Suppressor macrophage treated with lipopolysaccharide for 1 hour (primary cell): ENCODE measurements at places on chromosomes 5 and 9.

GRCh38 chr5:6773342-6774035 lies 60.3 kb downstream of the TENT4A start:
- DNase-seq = no peak

GRCh38 chr9:101132801-101133200 lies 104.3 kb downstream of the PLPPR1 start:
- DNase-seq = no peak

GRCh38 chr9:107807183-107807582 lies 317.6 kb upstream of the KLF4 start:
- DNase-seq = peak; percentile 41

- DNase-seq = no peak
Observed at GRCh38 chr5:142669477-142669876, 16.4 kb downstream of the FGF1 start.

DNA sequence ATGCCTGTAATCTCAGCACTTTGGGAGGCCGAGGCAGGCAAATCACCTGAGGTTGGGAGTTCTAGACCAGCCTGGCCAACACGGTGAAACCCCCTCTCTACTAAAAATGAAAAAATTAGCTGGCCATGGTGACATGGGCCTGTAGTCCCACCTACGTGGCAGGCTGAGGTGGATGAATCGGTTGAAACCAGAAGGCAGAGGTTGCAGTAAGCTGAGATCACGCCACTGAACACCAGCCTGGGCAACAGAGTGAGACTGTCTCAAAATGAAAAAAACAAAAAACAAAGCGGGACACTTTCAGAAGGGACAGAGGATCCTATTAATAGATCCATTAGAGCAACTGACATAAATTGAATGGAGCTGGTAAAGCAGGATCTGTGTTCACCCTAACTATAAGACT lies 89.6 kb upstream of the SGCD start:
- DNase-seq = no peak

DNA sequence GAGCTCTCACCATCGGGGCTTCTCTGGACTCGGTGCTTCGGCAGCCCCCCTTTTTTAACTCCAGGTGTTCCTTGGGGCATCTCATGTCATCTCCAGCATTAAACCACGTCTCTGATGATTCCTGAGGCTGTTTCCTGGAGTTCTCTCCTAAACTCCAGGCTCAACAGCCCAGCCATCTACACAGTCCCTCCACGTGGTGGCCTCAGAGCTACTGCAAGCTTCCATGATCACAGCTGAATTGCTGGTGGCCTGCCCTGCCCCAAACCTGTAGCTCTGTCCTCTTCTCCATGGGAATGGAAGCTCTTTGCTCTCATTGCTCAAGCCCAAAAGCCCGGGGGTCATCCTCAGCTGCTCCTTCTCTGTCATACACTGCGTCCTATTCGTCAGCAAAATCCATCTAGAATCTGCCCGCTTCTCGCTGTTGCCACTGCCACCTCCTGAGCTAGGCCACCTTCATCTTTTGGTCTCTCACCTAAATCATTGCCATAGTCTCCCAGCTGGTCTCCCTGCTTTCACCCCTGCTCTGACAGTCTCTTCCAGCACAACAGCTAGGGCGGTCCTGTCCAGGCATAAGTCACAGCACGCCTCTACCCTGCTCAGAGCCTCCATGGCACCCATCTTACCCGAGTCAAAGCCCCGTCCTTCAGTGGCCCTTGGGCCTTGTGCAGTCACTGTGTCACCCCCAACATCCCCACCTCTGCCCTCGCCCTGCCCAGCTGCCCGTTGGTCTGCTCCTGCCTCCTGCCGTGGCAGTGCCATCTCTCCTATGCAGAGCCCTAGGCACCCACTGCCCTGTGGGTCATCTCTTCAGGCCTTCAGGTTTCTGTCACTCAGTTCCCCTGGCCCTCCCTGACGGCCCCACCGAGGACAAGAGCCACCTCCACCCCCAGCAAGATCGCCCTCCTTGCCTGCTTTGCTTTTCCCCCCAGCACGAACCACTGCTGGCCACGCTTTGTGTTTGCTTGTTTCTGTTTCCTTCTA lies 6.4 kb downstream of the B4GALT7 start:
- DNase-seq = no peak

DNA sequence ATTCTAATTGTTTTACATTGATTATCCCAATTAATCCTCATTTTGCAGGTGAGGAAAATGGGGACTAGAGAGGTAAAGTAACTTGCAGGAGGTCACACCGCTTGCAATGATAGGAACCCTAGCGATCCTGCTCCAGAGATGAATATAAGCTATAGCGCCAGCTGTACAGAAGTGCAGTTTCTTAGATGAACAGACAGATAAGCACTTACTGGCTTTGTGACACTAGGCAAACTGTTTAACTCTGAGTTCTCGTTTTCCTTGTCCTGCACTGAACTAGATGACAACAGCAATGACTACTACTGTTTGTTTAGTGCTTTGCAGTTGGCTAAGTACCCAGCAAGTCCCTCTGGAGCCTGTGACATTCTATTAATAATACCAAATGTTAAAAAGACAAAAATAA lies 11.1 kb downstream of the LHX6 start:
- DNase-seq = no peak

- DNase-seq = no peak
Observed at GRCh38 chr5:153711755-153712154, 221.3 kb downstream of the GRIA1 start.

DNA sequence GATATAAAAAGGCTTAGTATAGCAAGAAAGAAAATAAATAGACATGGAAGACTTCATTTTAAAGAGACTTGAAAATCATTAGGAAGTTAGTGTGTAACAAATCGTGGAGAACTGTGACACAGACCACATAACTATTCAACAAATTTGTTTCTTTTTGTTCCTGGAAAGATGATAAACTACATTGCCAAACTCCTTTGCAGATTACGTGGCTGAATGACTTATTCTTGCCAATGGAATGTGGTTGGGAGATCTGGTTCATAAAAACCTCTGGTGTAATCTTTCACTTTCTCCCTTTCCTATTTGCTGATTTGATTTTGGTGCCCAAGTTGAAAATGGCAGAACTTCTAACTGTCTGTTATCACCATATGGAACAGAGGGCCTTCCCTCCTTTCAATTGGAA lies 328.9 kb upstream of the MEF2C start:
- no peak for DNase-seq

- DNase-seq = no peak
Observed at GRCh38 chr5:57715296-57715695, 232.7 kb upstream of the ACTBL2 start.

DNA sequence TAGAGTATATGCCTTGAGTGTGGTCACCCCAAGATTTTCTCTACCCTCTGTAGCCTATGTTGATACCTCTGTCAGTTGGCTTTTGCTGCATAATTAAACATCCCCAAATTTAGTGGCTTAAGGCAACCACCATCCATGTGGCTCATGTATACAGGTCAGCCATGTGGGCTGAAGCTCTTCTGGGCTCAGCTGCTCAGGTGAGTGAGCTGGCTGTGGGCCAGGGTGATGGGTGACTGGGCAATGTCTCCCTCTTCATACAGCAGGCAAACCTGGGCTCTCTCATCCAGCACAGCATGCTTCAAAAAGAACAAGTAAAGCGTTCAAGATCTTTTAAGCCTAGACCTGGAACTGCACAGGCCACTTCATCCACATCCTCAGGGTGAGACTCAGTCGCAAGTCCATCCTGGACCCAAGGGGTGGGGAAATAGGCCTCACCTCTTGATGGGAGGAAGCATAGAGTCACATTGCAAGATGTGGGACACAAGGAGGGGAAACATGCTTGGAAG lies 188.2 kb upstream of the TAS2R1 start:
- no peak for DNase-seq
